ENCODE measurements at places on chromosomes 11 and 22. TPM values are rescaled to one million over a fixed set of nuclear protein-coding genes. Genes with fewer than 3 reads are reported as not detected.

The CATSPER1 gene
- total RNA-seq, result not detected

DNA sequence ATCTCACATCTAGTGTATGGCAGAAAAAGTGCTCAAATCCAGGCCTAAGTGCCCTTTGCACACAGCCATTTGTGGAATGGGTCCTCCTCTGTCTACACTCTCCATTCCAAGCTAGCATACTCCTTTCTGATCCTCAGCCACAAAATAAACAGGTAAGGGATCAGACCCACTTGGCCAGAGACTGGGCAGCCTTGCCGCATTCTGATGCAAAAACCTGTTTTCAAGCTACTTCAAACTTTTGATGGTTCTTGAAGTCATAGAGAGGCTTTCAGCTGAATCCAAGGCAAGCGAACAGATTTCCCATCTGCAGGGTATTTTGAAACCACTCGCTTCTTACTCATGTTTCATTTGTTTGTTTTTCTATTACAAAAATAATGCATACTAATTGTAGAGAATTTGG lies 136.6 kb upstream of the NAV2 start:
- ATAC-seq, result no peak

The MYBPC3 gene
- total RNA-seq, result not detected

DNA sequence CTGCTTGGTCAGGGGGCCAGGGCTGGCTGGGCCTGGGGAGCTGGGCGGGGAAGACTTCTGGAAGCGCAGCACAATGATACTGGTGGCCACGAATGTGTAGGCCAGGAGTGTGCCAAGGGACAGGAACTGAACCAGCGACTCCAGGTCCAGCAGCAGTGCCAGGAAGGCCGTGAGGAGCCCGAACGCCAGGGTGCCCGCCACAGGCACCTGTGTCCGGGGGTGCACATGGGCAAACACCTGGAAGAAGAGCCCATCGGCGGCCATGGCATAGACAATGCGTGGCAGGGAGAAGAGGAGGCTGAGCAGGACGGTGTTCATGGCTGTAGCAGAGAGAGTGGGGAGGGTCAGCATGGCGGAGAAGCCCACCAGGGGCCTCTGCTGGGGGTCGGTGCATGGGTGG lies 2.3 kb downstream of the SLC7A4 start:
- ATAC-seq, result no peak

GRCh38 chr11:11332141-11332710 lies 20.8 kb downstream of the CSNK2A3 start:
- ATAC-seq, result no peak

The RASGRP2 gene
- total RNA-seq, result 21.6 TPM

DNA sequence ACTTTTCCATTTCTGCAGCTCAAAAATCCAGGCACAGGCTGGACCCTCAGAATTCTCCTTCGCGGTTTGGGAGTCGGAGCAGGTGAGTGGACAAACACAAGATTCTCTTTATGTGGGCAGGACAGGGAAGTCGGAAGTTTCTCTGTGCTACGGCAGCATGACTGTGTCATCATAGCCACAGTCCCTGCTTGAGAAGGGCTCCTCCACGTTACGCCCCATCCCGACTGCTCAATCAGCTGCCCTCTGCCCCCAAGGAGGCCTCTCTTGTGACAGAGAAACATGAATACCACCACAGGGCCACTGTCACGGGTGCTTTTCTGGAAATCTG lies 89.0 kb upstream of the SHISAL1 start:
- no peak for ATAC-seq

DNA sequence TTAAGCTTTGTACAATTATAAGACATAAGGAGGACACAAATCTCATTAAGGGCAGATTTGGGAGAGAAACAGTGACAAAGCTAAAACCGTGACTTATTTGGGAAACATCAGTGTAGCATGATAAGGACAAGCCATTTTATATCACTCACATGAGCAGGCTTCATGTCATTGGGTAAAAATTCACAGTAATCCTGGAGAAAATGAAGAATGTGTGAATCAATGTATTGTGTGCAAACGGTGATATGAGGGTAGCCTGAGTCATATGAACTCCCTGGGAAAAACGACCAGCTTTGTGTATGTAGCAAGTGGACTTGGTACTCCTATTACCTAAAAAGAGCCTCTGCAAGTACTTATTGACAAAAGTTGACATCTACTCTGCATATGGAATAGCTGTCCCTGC lies 6.0 kb upstream of the TRIM34 start:
- ATAC-seq, result no peak

DNA sequence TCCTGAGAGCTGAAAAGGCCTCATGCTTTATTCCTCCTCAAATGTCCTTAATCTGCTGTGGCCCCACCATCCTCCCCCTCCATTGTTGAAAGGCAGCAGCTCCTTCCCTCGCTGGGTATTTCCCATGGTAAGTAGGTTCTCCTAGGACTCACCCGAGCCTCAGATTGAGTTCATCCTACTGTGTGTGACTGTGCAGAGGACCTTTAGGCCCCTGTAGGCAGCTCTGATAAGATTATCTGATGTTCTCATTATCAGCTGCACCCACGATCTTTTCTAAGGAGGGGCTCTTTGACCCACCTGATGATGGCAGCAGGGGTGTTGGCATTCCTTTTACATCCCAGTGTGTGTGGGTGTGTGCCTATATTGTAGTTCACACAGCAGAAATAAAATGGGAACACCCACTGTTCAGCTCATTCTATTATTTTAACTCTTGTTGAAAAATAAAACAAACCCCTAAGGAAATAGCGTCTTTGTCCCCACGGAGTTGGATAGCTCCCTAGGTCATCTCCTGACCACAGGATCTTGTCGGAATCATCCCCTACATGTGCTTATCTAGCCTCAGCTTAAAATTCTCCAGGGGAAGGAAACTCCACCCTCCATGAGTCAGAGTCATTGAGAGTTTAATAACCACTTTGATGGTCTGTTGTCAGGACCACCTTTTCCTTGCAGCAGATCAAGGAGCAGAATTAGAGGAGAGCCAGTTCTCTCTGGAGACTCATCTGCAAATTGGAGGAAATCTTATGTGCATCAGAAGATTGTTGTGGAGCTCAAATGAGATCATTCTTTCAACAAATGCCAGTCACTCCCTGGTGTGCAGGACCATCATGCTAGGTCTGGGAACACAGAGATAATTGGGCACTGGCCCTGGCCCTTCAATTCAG lies 19.3 kb downstream of the ENDOD1 start:
- ATAC-seq, result no peak
